ENCODE measurements at places on chromosomes 11 and 22.

GRCh38 chr11:121323046-121323607 is 30.6 kb downstream of the SC5D start:
- DNase-seq, result no peak

DNA sequence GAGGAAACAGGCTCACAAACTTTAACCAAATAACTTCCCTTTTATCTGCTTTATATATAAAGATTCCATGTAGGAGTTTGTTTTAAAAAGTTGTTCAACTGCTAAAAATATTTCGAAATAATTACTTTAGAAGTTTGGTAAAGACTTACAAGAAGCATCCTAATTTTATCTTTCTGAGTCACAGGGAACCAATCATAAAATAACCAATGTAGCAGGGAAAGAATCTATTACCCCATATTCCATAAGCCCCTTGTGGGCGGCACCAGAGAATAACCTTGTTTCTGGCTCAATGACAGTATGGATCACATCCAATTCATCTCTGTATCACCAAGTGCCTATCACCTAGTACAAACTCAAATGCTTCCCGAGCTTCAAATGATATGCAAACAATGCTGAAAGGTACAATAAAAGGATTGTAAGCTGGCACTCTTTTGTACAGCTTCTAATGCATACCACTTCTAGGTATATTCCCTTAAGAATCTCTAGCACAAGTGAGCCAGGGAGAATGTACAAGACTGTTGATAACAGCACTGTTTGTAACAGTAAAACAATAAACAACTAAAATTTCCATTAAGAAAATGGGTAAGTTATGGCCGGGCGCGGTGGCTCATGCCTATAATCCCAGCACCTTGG is 158.4 kb downstream of the ATG16L2 start:
- DNase-seq, result no peak

DNA sequence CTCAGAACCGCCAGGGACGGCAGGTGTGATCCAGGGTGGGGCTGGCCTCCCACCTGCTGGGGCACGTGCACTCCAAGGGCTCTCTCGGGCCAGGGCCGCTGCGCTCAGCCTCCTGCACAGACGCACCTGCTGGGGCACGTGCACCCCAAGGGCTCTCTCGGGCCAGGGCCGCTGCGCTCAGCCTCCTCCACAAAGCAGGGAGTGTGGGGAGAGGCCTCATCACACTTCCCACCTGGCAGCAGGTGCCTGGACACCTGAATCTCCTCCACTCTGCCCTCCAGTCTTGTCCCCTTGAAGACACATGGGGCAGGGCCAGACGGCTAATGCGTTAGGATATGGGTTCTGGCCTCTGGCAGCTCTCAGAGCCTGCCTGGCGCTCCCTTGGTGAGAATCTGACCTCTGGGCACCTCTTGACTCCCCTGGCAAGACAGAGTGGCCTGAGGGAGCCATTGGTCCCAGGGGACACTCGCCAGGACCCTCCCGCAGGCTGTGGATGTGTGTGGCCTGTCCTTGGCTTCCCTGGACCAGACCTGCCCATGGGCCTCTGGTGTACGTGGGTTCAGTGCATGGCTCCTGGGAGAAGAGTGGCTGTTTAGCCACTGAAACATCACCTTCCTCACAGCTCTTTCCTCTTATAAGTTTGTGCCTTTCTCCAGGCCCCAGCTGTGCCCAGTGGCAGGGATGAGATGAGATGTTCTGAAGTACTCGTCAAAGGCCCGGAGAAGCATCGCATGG is 73.5 kb downstream of the BRD1 start:
- peak; percentile 51 for DNase-seq

DNA sequence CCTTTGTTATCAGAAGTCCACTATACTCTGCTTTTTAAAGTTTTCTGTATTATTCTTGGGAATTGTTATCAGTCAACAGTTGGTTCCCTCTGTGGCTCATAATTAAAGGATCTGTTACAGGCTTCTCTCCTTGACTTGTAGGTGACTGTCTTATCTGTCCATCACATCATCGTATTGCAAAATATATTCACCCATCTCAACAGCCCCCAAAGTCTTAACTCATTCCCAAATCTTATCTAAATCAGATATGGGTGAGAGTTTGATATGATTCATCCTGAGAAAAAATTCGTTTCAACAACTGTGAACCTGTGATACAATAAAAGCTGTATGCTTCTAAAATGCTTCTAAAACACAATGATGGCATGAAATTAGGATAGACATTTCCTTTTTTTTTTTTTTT is 1245.6 kb upstream of the RAG2 start:
- DNase-seq, result no peak

DNA sequence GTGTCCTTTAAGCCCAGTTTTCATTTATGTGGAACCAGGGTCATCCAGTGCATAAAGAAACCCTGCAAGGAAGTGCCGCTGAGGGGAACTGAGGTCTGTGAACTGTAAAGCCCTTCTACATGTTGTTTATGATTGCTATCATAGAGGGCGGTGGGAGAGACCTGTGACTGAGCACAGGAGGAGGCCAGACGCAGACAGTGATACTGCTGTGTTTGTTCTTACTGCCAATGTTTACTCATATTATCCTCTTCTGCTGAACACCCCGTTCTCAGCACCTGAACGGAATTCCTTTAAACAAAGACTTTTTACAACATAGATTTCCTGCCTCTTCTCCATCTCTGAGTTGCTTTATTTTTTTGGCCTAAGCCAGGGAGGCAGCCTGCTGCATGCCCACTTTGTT is 967 bp upstream of the GALNT18 start:
- DNase-seq, result no peak

GRCh38 chr11:78946945-78947902 is 372.6 kb upstream of the NARS2 start:
- no peak for DNase-seq

- no peak for DNase-seq
Measured at GRCh38 chr11:96315476-96315875, 27.5 kb downstream of the MAML2 start.

DNA sequence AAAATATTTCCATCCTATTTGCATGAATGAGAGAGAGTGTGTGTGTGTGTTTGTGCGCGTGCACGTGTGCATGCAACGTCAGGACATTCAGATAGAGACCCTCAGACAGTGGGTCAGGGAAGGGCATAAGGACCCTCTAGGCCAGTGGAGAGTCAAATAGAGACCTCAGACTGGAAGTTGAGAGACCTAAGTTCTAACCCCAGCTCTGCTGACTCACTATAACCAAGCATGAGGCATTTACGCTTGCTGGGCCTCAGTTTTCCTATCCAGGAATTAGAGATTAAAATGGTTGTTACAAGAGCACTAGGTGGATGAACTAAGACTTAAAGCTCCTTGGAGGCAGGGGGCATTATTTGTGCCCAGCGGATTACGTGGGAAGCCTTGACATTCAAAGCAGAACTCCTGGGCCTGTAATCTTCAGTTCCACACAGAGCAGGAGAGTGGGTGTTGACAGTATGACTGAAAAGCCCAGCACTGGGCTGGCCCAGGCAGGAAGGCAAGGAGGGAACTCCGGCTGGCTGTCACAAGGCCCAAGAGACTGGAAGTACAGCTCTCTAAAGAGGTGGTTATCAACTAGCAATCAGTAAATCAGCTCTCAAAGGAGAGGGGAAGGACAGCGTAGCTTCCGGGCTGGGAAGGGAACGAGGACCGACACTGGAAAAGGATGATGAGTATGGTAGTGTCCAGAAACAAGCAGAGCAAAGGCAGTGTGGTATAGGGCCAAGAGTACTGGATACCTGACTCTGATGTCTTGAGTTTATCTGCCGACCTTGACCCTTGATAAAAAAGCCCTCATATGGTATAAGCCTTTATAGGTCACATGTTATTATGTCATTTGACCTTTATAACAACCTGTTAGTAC is 9.2 kb downstream of the RHOG start:
- DNase-seq, result no peak

GRCh38 chr11:73140213-73141030 is 1.7 kb downstream of the FCHSD2 start:
- DNase-seq, result peak; percentile 4

DNA sequence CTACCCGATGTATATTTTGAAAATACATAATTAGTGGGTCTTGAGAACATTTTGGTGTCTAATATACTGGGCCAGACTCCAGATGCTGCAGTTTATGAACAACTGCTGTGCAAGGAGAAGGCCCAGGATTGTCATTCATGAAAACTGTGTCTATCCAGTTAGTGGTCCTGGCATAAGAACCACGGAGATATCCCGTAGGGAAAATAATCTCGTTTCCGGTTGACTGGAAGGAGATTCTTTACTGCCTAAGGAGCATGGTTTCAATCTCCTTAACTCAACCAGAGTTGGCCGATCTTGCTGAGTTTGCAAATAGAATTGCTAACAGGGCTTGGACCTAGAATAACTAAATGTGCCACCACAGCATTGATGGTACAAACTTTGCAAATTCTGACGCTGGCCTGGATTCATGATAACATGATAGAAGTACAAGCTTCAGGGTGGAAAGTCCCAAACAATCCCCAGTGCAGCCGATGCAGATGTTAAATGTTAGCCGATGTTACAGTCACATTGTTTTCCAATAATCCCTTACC is 4.6 kb upstream of the RTCB start:
- DNase-seq, result no peak

DNA sequence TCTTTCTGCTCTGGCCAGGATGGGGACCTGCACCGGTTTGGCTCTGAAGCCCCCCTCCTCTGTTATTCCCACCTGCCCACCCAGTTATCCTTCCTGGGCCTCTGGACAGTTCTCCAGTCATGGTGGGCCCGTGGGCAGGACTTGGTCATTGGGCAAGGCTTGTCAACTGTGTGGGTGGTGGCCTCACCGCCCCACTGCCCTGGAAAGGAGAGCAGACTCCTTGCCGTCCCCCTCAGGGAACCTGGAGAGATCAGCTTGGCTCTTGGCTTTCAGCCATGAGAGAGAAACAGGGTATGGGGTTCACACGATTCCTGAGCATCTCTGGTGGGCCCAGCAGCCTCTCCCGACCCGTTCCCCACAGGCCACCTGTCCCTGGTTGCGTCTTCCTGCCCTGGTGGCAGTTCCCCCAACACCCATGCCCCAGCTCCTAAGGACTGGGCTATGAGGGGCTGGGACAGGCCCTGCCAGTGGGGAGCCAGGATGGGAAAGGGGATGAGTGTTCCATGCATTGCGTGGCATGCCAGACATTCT is 92.3 kb downstream of the MORC2 start:
- no peak for DNase-seq

DNA sequence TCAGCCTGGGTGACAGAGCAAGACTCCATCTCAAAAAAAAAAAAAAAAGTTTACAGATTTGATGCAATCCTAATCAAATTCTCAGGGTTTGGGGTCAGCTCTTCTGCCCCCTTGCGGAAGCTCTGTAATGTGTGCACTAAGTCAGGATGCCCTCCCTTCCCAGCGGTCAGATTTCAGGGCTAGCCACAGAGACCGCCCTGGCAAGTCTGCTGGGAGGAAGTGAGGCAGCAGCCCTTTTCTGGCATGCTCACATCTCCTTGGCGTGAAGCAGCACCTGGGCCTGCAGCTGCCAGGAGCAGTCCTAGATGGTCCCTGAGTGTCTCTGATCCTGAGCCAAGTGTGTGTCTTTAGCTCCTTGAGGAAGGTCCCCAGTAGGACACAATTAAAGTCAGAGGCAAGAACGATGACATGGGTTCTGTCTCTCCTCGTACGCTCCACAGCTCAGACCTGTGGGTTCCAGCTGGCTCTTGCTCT is 10.9 kb upstream of the APOBEC3C start:
- DNase-seq, result no peak

- DNase-seq, result no peak
Measured at GRCh38 chr11:27116684-27117083, 76.1 kb downstream of the BBOX1 start.

GRCh38 chr11:58254936-58255335 is 13.1 kb downstream of the OR10W1 start:
- no peak for DNase-seq

- no peak for DNase-seq
Measured at GRCh38 chr22:27170491-27170890, 513.1 kb downstream of the MIAT start.

DNA sequence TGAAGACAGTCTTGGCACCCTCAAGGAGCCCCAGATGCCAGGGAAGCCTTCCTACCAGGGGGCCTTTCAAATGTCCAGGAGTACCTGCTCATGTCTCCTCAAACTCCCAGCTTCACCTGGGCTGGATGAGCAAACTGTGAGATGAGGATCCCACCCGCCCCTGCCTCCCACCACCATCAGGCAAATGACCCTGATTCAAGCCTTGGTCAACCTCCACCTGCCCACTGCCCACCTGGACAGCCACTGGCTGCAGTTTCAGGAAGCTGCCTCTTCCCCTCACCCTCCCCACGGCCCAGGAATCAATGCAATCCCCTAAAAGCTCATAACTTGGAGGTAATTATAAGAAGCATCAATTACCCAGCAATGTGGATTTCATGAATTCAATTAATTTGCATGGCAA is 122.7 kb downstream of the BUD13 start:
- DNase-seq, result no peak

DNA sequence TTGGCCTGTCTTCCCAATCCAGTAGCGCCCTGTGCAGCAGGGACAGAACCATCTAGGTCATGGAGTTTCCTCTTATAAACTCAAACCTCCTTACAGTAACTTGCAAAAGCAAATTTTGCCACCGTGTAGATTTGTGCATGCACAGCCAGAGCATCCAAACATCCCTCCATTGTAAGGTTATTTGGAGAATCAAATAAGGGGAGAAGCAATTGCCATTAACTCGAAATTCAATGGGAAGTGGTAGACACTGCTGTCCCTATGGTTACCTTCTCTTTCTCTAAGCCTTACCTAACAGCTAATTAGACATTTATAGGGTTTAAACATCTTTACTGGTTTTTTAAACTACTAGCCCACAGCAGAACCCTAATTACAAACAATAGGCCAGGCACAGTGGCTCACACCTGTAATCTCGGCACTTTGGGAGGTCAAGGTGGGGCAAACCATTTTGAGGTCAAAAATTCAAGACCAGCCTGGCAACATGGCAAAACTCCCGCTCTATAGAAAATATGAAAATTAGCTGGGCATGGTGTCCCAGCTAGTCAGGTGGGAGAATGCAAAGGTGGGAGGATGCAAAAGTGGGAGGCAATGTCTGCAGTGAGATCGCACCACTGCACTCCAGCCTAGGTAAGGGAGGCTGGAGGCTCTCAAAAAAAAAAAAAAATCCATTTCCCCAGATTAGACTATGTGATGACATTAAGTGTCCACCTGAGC is 6.6 kb downstream of the HSPA8 start:
- no peak for DNase-seq

GRCh38 chr11:65953471-65953870 is 8.1 kb upstream of the SART1 start:
- DNase-seq, result no peak

DNA sequence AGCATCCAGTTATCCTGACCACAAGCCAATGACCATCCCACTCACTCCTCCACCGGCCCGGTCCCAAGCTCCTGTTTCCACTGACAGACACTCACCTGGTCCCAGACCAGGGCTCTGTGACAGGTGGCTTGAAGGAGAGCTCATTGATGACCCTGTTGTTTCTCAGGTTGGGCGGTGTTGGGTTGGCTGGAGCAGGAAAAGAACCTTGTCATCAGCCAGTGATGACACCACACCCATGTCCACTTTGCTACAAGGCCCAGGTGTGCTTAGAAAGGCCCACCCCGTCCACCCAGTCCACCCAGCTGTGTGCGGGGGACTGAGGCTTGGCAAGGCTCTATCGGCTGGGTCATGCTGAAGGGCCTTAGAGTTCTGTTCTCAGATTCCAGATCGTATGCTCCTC is 42.9 kb downstream of the GAB4 start:
- DNase-seq, result no peak
